ENCODE measurements at places on chromosomes 13 and 19.

GRCh38 chr13:81539643-81540150 is 1198.8 kb upstream of the SPRY2 start:
- no peak for DNase-seq

- DNase-seq, result peak; percentile 34
Observed at GRCh38 chr13:111153977-111154332, 38.8 kb downstream of the ARHGEF7 start.

DNA sequence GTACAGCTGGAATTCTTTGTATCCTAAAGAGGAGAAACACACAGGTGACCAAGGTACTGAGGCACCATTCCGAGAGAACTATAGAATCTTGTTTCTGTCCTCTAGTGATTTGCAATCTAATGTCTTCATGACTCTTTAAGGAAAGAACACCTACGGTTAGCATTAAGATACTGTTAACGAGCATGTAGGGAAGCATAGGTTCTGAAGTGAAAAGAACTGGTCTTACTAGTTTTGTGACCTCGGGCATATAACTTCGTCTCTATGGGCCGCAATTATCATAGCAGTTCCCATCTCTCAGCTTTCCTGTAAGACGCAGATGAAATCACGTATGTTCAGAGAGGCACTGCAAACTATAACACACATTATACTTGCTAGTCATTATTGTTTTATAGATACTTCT is 193.0 kb upstream of the NBEA start:
- no peak for DNase-seq

GRCh38 chr19:31348481-31349159 is 616 bp downstream of the TSHZ3 start:
- no peak for DNase-seq

DNA sequence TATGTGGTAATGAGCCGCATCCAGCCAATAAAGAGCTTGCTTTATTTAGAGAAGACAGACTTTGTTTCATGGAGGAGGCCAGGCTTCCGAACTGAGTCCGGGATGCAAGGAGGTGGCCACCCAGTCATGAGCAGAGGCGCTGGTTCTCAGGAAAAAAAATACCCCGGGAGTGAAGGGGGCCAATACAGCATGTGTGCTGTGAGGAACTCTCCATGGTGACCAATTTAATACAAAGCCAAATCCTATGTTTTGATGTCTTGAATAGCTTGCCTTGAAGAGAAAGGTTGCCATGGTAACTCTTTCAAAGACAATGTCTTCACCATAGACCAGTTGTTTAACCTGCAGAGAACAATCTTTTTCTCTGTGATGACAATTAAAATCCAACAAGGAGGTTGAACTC is 43.4 kb upstream of the PDCD5 start:
- DNase-seq, result no peak

DNA sequence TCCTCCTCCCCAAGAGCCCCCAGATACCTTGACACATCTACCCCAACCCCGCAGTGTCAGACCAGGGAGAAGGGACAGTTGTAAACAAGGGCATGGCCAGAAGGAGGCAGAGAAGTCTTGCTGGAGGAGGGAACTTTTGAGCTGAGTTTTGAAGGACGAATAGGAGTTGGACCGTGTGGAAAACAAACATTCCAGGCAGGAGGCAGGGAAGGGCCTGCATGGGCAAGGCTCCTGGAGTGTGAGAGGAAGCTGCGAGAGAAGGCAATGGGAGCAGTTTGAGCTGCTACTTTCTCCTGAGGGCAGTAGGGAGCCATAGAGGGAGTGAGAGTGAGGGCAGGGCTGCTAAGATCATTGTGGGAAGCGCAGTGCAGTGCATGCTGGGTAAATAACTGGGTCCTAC is 23.3 kb downstream of the IL12RB1 start:
- peak; percentile 24 for DNase-seq

GRCh38 chr19:48990400-48990799 is 2.7 kb downstream of the GYS1 start:
- DNase-seq, result no peak

DNA sequence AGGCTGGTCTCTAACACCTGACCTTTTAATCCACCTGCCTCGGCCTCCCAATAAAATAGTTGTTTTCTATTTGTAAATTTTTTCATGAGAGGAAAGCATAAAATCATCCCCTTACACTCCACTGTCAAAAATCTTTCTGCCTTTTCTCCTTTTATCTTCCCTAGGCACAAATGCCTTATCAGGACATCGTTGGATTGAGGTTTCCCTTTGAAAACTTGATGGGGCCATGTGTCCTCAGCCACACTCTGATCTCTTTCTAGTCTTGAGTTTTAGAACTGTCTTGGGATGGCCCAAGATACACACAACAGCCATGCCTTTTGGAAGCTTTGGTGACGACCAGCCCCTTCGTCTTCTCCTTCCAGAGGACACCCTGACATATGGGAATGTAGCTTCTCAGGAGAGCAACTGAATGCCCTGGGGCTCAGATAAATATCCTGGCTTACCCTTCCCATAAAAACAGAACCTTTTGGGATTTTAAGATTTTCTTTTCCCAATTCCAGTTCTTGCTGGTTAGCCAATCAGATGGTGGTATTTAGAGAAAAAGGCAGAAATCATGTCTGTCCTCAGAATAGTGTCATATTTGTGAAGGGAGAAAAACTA is 112.4 kb downstream of the ZNF429 start:
- no peak for DNase-seq

DNA sequence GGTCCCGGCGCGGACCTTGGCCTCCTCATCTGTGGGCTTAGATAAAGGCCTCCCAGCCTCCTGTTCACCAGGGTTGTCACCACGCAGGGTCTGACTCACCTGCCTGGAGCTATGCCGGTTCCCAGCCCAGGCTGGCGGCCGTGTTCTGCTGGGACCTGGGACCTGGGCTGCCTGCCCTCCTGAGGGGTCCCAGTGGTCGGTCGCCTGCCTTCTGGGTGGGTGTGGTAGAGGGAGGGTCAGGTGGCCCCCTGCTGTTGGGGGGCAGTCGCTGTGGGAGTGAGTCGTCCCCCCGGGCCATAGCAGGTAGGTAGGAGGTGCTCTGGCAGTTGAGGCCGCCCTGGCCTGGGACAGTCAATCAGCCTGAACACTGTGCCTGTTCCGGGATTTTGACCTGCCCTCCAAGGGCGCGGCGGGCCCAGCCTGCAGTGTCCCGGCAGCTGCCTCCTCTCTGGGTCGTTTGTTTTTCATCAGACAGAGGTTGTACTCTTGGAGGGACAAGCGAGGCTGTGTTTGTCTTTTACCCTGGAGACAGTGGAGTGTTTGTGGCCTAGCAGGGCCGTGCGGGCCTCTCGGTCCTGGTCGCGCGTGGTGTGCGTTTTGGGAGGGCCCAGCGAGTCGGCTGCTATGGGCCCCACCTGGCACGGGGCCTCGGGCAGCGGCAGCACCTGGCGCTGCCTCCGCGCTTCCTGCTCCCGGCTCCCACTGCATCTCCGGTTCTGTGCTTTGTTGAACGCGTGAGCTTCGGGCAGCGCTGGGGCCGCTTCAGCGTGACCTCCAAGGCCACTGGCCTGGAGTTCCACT is 2.6 kb downstream of the ADAT3 start:
- no peak for DNase-seq

DNA sequence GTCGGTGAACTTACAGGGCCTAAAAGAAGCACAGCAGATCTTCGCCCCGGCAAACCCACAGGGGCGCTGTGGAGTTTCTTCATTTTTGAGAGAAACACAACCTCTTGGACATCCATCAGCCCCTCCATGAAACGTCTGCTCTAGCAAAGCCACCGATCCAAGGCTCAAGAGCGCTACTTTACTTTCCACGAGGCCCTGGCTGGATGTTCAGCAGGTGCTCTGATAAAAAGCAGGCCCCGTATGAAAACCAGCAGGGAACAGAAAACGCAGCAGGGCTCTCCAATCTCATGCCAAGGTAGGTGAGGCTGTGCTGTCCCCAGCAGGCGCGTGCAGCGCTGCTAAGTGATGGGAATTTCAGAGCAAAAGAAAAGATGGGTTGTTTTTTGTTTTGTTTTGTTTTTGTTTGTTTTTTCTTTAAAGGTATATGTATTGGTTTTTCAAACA is 86.7 kb downstream of the IRS2 start:
- DNase-seq, result no peak

DNA sequence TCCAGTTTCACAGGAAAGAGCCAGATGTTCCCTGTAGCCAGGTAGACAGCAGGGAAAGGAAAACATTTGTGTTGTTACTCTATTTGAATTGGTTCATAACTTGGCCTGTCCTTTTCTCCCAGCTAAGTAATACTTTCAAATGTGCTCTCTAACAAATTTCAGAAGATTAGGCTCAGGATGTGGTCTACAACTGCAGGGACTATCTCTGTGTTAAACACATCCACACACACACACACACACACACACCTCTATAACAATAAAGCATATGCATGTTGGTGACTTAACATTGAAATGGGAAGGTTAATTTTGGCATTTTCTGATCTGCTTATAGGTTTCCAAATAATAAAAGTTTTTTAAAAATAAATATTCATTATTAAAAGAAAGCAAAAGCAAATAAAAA is 316.0 kb upstream of the ARGLU1 start:
- DNase-seq, result no peak

- no peak for DNase-seq
Observed at GRCh38 chr13:57632276-57633140, 964 bp downstream of the PCDH17 start.

DNA sequence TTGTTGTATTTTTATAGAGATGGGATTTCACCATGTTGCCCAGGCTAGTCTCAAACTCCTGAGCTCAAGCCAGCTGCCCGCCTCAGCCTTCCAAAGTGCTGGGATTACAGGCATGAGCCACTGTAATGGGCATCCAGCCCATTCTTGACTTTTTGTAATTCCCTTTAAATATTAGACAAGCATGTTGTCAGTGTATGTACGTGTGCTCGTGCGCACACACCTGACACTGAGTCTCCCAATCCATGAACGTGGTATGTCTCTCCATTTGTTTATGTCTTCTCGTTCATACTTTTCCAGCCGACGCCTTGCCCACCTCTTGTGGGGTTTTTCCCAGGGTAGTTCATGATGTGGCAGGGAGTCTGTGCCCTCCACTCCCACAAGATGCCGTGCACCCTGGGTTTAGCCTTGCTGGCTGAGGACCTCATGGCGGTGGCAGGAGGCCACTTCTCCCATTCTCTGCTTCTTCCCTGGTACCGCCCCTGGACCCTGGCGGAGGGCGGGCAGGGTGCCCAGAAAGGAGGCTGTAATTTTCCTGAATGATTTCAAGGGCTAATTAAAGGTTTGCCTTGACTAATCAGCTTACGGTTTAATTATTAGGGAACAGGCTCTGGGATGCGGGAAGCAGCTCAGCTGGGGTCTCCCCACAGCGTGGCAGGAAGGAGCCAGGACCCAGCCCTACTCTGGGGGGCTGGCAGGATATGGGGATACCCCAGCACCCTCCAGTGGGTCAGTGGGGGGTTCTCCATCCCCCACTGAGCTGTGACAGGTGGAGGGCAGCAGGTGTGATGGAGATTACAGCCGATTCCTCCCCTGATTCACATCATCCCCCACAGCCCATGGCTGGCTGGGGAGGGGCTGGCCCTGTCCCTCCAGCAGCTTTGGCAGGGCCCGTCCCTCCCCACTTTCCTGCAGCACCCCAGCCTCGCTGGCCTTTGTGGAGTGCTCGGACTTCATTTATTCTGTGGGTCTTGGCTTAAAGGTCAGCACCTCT is 12.9 kb downstream of the PAK4 start:
- no peak for DNase-seq

- DNase-seq, result no peak
Observed at GRCh38 chr13:44790289-44790688, 199.0 kb downstream of the NUFIP1 start.

GRCh38 chr13:76009267-76009890 is 373.2 kb downstream of the LMO7 start:
- no peak for DNase-seq

DNA sequence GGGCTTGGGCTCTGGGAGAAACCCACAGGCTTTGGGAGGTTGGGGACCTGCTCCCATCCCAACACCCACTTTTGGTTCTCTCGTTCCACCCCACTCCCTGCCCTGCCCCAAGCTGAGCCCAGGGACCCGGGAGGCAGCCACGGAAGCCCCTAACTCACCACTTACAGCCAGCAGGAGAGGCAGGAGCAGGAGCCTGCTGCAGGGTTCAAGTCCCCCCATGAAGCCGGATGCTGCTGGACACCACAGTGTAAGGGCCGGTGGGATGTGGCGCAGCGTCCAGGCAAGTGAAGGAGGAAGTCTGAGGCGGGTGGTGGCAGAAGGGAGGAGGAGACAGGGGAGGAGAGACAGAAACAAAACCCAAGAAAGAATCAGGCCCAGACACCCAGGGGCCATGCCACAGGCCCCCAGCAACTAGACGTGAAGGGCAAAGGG is at the start of gene TYROBP:
Gene TYROBP, minus strand, starts transcription at position 286 of the 432 bp plus-strand sequence. Its CDS starts 67 bp downstream, at position 219.
- no peak for DNase-seq

DNA sequence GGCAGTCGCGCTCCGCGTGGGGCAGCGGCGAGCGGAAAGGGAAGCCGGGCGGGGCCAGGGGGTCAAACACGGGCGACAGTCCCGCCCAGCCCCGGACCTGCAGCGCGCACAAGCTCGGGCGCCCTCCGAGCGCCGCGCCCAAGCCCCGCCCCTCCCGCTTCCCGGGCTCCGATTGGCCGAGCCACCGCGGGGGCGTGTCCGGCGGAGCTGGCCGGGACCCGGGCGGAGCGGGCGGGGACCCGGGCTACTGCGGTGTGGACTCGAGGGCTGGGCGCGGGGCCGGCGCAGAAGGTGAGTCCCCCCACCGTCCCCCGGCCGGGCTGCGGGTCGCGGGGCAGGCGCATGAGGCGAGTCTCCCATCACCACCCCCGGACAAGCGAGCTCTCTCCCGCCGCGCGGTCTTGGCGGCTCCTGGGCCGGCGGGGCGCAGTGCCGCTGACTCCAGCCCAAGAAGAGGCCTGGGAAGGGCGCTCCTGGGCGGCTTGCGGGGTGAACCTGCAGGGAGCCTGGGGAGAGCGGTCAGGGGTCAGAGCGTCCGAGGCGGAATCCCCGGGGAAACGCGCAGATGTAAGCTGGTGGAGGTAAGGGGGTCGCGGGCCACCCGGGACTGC is at the start of gene PLEKHF1:
Gene PLEKHF1, plus strand, starts transcription at position 247 of the 611 bp plus-strand sequence. CDS start 8,379 bp downstream, outside the sequence.
- DNase-seq, result peak; percentile 70

- no peak for DNase-seq
Observed at GRCh38 chr19:16463991-16464575, 7.7 kb downstream of the EPS15L1 start.

DNA sequence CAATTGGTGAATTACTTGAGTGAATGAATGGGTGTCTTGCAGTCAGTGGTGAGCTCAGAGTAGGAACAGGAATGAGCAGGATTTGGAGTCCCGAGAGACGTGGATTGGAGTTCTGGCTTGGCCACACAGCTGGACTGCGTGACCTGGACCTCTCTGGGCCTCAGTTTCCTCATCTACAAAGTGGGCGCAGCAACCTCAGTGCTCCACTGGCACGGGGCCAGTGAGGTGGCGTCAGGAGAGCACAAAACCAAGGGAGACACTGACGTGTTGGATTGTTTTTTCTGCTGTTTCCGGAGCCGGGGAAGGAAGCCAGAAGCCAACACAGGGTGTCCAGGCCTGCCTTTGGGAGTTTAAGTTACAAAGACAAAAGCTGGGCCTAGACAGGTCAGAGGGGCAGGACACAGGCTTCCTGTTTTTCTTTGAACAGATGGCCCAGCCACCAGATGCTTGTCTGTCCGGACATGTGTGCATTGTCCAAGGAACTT is 6.5 kb upstream of the DOCK6 start:
- no peak for DNase-seq

DNA sequence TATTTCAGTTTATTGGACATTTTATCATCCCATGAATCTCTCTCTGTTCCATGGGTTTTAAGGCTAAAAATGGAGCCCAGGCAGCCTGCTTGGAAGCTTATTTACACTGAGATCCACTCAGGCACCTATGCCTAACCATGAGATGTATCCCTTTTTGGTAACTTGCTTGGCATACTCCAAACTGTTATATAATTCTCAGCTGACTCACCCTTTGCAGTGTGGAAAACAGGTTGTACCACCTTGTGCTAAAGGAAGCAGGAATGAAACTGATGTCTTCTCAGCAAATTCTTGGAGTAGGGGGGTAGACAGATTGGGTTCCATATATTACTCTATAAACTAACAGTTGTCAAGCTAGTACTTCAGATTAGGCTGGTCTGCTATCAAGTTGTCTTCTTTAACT is 483.6 kb downstream of the KLF5 start:
- DNase-seq, result no peak

All from CD4-positive, alpha-beta T cell (primary cell).